ENCODE measurements at places on chromosomes 4 and X. TPM values are rescaled to one million over a fixed set of nuclear protein-coding genes. Genes with fewer than 3 reads are reported as not detected.

The NALF2 gene
- 0.43 TPM for total RNA-seq

The BMX gene
- total RNA-seq, result 4.0 TPM

The ZNF275 gene
- total RNA-seq, result 11.5 TPM

DNA sequence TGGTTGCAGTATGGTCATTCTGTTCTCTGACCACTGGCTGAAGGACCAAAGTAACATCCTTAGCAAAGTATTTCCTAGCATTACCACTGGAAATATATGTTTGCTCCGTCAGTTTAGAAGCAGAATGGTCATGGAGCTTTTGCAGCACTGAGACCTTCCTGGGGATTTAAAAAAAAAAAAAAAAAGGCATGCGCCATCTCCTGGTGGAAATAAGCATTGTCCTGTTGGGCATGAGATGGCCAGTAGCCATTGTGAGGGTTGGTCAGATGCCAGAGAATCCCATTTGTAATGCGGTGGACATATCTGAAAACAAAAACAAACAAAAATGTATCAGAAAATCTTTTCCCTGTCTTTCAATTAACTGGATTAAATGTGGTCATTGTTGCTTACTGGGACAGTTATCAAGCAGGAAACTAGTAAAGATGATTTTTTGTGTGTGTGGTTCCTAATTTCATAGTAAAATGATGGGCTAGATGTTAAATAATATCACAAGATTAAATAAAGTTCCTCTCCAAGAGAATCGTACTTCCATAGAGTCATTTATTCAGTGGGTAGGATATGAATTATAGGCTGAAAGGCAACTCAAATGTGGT, 139.6 kb downstream of the SOWAHB start:
- H3K4me1 ChIP-seq, result no peaks in the 10 kb centered on the region
- peak; percentile 86 for DNase-seq
- H3K27ac ChIP-seq, result no peak overlapping the region
- H3K36me3 ChIP-seq, result peaks cover 4% of the 10 kb centered on the region
- H3K4me3 ChIP-seq, result no peak overlapping the region

DNA sequence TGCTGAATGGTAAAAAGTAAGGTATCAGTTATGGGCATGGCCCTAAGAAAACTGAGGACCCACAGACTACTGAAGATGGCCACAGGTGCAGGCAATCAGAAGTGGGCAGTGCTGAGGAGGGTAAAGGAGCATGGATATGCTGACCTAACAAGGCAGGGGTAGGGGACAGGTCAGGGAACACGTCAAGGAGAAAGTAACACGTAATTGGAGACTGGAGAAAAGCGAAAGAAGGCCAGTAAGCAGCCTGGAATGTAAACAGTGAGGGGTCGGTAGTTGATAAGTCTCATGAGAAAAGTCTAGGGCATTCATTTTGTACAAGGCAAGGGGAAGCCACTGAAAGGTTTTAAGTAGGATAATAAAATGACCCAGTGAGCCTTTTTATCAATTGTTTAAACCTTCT, 153.3 kb downstream of the PRDM5 start:
- H3K27me3 ChIP-seq, result no peaks in the 10 kb centered on the region
- no peak overlapping the region for H3K27ac ChIP-seq
- no peak overlapping the region for H3K4me3 ChIP-seq
- peak; percentile 66 for DNase-seq

- peak overlapping the region; percentile 94 for H3K27ac ChIP-seq
- peak overlapping the region; percentile 78 for H3K4me3 ChIP-seq
- H3K36me3 ChIP-seq, result no peaks in the 10 kb centered on the region
- peak; percentile 90 for DNase-seq
Observed at GRCh38 chr4:128811571-128812441, 2.3 kb downstream of the JADE1 start.

DNA sequence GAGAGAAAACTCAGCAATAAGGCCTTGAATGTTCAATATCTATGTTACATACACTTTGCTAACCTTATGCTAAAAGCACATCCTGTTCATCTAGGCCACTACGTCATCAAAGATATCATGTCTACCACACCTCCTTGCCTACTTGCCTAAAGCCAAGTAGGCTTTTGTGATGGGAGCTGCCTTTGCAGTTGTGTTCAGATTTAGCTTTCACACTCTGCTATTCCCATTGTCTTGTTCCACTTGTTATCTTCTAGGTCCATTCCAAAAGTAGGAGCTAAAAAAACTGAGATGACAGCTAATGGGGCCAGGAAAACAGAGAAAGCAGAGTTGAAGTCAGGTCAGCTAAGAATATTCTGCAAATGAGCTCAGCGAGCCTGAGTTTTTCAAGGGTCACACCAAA, 153.6 kb upstream of the EDNRA start:
- no peak overlapping the region for H3K4me3 ChIP-seq
- H3K36me3 ChIP-seq, result no peaks in the 10 kb centered on the region
- no peaks in the 10 kb centered on the region for H3K27me3 ChIP-seq
- H3K27ac ChIP-seq, result peak overlapping the region; percentile 49

GRCh38 chrX:130030826-130031225, 48.4 kb downstream of the BCORL1 start:
- no peak overlapping the region for H3K27ac ChIP-seq
- no peaks in the 10 kb centered on the region for H3K27me3 ChIP-seq
- no peak overlapping the region for H3K4me3 ChIP-seq
- H3K4me1 ChIP-seq, result no peaks in the 10 kb centered on the region

DNA sequence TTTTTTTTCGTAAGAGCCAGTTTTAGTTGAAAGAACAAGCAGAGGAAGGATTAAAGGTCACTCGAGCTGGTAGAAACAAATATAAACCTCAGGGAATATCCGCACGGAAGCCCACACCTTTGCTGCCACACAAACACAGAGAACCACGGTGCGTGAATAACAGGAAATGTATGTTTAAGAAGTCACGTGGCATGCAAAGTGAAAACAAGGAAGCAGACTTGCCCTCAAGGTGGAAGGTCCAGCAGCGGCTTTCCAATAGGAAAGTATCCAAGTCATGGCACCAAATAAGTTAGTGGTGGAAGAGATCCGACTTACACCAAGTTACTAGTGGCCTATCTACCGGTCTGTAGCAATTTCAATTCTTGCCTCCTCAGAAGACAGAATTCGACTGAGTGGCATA, 215.5 kb downstream of the HHIP start:
- no peak overlapping the region for H3K27ac ChIP-seq
- H3K36me3 ChIP-seq, result no peaks in the 10 kb centered on the region
- no peak overlapping the region for H3K4me3 ChIP-seq
- H3K27me3 ChIP-seq, result no peaks in the 10 kb centered on the region
- DNase-seq, result no peak
- H3K4me1 ChIP-seq, result no peaks in the 10 kb centered on the region

DNA sequence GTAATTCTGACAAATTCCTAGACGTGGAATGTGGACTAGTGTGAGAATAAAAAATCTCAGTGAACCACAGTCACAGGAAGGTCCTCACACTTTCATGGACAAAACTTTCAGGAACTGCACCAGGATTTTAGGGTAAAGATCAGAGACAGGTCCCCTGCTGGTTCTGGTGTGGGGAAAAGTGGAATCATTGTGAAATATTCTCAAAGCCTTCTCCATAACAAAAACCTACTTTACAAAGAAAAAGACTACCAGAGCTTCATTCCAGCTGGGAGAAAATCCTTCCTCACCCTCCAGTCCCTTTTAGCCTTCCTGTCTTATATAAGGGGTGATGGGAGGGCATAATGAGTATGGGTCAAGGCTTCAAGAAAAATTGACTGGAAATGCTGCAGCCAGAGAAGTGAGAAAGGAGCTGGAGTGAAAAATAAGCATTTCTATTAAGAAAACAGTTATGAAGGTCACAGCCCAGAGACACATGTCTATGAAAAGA, 325.8 kb downstream of the ARAP2 start:
- DNase-seq, result no peak
- H3K27ac ChIP-seq, result no peak overlapping the region
- H3K4me3 ChIP-seq, result no peak overlapping the region
- H3K36me3 ChIP-seq, result no peaks in the 10 kb centered on the region
- no peaks in the 10 kb centered on the region for H3K4me1 ChIP-seq
- H3K27me3 ChIP-seq, result no peaks in the 10 kb centered on the region

- no peaks in the 10 kb centered on the region for H3K36me3 ChIP-seq
- H3K27ac ChIP-seq, result no peak overlapping the region
Observed at GRCh38 chr4:15488136-15488535, 18.5 kb downstream of the CC2D2A start.

DNA sequence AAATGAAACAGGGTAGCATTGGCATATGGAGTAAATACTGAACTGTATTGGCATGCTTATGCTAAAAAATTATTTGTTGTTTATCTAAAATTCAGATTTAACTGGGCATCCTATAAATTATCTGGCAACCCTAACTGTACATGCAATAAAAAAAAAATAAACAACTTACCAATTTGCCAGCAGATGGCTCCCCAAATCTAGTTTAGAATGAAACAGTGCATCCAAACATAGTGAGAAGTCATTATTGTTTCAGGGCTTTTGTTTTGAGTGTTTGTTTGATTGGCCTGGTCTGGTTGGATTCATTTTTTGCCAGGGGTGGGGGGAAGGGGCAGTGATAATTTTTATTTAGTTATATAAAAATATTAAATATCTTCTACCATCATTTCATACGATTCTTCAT, 12.8 kb upstream of the NSUN7 start:
- peaks cover 4% of the 10 kb centered on the region for H3K4me1 ChIP-seq
- no peaks in the 10 kb centered on the region for H3K27me3 ChIP-seq
- H3K4me3 ChIP-seq, result no peak overlapping the region
- no peaks in the 10 kb centered on the region for H3K36me3 ChIP-seq

GRCh38 chr4:103091601-103092223, 7.9 kb downstream of the BDH2 start:
- peaks cover 28% of the 10 kb centered on the region for H3K36me3 ChIP-seq
- no peak overlapping the region for H3K27ac ChIP-seq
- no peaks in the 10 kb centered on the region for H3K4me1 ChIP-seq
- H3K27me3 ChIP-seq, result no peaks in the 10 kb centered on the region
- DNase-seq, result peak; percentile 39

Measured in lung (tissue), 17 donors.